NCI-H774 (cell line): ENCODE measurements at places on chromosomes 1 and 21.
A peak's percentile ranks its signal among the peaks of the same experiment; 100 is the strongest.

GRCh38 chr1:19427087-19427781, 58.1 kb downstream of the CAPZB start:
- DNase-seq = no peak

DNA sequence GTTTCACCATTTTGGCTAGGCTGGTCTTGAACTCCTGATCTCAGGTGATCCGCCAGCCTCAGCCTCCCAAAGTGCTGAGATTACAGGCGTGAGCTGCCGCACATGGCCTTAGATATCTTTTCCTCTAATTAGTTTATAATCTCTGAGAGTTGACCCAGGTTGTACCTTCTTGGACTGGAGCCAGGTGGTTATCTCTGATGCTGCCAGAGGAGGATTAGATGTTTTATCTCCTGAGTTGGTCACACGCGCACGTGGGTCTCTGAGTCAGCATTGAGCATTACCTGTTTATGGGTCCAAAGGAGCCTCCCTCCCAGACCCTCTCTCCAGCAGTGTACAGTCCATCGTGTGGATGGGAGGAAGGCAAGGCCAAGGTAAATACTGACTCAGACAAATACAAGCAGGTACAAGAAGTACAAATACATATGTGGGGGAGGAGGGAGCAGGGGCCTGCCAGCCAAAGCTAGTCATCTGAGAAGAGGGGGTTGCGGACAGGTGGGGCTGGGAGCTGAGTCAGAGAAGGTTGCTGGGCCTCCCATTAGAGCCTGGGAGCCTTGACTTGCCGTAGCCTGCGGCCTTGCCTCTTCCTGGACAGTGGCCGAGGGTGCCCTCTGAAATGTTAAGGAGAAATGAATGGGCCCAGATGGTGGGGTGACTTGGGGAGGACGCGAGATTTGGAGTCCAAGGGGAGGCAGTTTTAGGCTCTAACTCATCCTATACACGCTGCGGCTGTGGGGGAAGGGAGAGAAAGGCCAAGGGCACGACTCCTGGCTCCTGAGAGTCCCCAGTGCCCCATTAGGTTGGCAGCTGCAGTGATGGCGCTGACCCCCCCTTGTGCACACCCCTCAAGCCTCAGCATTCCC, 13.1 kb downstream of the IL6R start:
- peak; percentile 74 for DNase-seq

GRCh38 chr1:50967416-50968157, 2.5 kb upstream of the CDKN2C start:
- no peak for DNase-seq

DNA sequence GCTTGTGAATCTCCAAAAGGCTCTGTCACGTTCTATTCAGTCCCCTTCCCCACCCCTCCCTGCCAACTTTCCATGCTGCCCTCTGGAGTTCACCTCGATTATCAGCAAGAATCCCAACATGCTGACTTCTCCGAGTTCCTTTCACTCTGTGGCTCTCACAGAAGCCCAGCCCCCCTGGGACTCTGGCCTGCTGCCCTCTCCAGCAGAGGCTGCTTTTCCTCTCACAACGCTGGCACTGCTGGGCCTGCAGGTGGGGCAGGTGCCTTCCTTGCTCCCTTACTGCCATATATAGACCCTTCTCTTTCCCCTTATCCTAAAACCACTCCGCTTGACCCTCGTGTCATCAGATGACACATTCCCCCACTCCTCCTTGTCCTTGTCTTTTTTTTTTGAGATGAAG, 10.2 kb upstream of the RNF186 start:
- DNase-seq = no peak

GRCh38 chr1:183137782-183138181, 48.3 kb upstream of the LAMC2 start:
- no peak for DNase-seq

DNA sequence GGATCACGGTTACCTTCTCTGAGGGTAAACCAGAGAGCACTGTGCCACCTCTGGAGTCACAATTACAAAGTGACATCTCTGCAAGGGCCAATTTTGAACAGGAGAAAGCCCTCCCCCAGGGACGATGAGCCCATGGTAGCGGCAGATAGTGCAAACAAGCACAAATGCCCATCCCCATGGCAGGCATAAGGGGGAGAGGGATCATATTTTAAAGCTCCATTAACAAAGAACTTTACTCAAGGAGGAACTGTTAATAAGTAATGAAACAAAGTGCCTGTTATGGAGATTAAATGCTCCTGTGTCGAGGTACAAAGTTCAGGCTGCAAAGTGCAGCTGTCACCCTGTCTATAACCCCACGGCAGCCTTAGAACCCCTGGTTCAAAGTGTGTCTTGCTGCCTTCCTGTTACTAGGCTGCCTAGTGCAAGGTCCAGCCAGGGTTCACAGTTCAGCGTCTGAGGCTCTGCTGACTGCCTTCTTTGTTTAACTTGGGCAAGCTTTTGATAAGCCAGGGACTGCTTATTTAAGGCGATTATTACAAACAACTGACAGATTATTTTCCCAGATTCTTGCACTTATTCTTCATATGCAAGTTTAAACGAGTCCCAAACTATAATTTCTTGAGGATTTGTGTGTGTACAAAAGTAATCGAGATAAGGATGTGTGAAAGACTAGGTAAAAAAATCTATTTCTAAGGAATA, 75.7 kb upstream of the NRIP1 start:
- no peak for DNase-seq

GRCh38 chr1:48681476-48682305, 95.0 kb downstream of the BEND5 start:
- DNase-seq = no peak

DNA sequence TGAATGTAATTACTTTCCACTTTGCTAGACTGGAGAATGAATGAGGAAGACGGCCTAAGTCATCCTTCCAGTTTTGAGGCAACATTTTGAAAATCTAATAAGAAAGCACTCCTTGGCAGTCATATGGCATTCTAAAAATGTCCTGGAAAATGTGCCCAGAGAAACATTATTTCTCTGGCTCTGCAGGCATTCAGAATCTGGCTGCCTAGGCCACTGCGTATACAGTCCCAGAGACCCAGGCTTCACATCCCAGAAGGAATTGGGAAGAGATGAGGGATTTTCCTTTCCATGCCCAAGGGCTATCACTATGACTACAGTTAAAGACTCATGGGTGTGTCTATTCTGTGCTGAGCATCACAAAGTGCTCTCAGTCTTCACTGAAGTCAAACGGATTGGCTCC, 92.9 kb downstream of the BEND5 start:
- DNase-seq = no peak

DNA sequence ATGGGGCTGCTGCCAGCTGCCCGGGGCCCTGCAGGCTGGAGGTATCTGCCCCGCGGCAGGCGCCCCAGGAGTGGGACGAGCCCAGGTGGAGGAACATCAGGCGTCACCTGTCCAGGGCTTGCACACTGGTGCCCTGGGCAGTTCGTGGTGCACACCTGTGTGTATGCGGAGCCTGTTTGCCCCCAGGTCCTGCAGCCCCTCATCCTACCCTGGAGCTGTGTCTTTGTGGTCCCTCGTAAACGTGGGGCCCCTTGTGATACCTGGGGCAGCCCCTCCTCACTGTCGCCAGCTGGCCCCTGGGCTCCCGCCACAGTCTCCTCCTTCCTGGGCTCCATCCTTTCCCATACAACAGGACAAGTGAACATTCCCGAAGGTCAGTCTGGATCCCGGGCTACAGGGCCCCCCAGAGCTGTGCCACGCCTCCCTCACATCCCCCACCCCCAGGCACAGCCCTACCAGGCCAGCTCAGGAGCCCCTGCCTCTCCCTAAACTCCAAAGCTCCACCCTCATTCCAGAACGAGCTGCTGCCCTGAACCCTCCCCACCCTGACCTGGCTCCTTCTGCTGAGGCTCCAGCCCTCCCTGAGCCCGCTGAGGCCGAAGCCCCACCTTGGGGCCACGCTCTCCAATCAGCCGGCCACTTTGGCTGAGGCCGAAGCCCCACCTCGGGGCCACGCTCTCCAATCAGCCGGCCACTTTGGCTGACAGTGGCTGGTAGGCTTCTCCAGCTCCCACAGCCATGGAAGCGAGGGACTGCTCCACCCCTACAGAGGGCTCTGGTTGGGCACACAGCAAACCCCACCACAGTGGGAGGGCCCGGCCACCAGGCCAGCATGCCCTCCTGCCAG, 42.6 kb downstream of the UBE2G2 start:
- DNase-seq = no peak

DNA sequence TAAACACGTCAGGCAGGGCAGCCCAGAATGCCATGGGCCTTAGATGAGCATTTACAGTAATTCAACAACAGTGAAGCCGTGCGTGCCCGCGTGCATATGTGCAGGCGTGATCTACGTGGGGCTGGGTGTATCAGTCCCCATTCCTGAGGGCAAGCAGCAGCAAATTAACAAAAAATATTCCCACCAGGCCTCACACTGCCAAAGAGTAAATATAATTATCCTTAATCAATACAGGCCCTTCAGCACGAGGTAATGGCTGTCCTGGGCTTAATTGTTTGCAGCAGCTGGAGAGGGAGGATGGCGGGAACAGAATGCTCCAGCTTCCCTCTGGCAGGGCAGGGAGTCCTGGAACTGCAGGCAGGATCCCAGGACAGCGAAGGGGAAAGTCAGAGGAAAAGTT, 91.8 kb downstream of the DDX20 start:
- peak; percentile 14 for DNase-seq

DNA sequence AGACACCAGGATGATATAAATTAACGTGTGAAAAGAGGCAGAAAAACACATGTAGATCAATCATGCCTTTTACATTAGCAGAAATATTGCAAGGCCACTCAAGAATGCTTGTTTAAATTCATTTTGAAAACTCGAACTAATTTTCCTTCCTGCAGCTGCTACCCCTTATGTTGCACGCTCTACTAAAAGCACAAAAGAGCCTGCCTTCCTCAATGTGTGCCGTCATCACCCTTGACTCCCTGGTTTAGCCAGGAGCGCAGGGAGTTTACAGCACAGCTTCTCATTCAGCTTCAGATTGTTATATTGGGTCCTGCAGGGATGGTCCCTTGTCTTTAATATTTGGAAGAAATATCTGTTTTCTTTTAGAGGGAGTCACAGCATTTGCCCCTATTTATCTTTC, 10.1 kb upstream of the ST6GALNAC5 start:
- no peak for DNase-seq

- DNase-seq = no peak
These were observed 278.9 kb downstream of the TGFB2 start for GRCh38 chr1:218624052-218624451.

DNA sequence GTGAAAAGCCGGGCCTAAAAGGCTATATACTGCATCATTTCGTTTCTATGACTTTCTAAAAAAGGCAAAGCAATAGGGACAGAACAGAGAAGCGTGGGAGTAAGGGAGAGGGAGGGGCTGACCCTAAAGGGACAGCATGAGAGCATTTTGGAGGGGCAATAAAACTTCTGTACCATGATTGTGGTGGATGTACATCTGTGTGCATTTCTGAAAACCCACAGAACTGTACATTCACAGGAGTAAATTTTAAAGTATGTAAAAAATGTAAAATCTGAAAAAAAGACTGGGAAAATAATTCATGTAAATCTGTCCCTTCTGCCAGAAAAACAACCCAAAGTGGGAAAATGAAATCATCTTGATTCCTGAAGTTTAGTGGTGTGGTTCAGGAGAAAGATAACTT, 235.4 kb downstream of the CENPF start:
- DNase-seq = no peak

DNA sequence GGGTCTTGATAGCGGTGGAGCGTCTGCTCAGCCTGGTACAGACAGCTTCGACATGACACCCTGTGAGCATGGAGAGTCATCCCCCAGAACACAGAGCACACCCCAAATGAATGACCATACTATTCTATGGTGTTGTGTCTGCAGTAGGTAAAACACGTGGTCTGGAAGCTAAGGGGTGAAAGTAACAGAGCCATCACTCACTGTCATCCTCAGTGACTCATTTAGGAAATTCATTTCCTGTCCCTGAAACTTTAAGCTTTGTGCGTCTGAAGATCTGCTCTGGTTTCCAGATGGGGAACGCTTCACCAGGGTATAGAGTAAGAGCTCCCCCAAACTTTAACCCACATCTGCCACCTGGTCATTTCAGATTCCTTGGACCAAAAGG, 94.8 kb upstream of the DISP3 start:
- DNase-seq = no peak

DNA sequence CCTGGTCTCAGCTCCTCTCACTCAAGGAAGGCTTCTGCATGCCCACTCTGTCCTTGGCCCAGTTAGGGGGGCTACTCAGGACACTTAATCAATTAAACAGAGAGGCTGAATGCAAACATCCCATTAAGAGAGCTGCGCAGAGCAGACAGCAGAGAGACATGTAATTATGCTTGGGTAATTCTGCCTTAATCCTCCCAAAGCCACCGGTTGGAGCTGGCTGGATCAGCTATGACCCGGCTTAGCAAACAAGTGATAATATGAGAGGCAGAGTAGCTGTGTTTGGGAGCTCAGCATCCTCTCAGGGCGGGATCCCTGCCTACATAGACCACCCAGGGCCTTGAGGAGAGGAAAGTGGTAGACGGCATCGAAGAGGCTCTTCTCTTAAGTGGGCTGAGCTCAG, 183.2 kb downstream of the GRIK3 start:
- DNase-seq = no peak

DNA sequence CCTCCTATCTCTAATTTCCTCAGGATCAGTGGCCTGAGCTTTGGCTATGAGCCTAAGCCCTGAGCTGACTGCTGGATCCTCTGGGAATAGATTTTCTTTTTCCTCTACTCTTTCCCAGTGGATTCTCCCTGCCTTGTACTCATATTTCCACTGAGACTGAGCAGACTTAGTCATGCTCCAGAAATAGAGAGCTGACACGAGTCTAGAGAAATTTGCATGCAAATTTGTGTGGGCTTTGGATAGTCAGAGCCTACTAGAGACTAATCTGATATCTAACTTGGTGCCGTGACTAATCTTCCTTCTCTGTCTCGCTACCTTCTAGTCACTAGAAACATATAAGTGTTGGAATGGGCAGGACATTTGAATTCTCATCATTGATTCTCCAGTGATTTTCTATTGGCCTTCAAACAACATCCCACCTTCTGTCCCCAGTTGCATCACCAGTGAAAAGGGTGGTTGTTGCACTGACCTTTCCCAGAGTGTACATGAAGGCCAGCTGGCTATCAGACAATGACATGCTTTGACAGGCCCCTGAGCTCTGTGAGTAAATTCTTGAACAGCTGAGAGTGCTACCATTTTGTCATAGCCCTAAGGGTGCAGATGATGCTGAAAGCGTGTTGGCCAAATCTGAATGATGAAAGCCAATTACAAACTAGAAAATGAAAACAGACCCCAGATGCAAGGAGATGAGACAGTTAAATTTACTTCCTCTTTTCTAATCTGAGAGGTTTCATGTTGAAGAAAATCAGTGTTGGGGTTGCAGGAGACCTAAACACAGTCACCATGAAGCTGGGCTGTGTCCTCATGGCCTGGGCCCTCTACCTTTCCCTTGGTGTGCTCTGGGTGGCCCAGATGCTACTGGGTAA, at the start of gene FCRLA:
Gene FCRLA, plus strand, starts transcription at position 748 of the 866 bp plus-strand sequence. Its CDS starts 36 bp downstream, at position 784.
- no peak for DNase-seq

GRCh38 chr1:20411196-20411980, 74.6 kb downstream of the CAMK2N1 start:
- DNase-seq = no peak
